Stimulated activated CD8-positive, alpha-beta memory T cell treated with anti-CD3 and anti-CD28 coated beads, Interleukin-2, amount 100 ng/mL, for 1 hour (primary cell): ENCODE measurements at places on chromosomes 3 and 15.

GRCh38 chr15:31159837-31160236 is 58.3 kb upstream of the TRPM1 start:
- no peak for DNase-seq

DNA sequence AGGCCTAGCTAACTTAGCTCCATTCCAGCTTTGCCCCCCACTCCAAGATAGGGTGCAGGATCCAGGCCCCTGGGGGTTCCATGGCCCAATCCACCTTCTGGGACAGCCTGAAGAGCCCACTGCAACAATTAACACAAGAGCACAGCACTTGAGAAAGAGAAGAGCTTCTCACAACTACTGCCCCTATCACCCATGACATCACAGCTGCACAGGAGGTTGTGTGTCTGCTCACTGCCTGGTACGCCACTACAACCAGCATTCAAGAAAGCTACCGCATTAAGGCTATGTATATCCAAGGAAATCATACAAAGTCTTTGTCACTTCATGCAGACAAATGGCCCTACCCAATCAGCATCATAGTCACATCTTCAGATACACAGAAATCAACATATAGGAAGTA is 62.0 kb downstream of the MYO5A start:
- DNase-seq: no peak

DNA sequence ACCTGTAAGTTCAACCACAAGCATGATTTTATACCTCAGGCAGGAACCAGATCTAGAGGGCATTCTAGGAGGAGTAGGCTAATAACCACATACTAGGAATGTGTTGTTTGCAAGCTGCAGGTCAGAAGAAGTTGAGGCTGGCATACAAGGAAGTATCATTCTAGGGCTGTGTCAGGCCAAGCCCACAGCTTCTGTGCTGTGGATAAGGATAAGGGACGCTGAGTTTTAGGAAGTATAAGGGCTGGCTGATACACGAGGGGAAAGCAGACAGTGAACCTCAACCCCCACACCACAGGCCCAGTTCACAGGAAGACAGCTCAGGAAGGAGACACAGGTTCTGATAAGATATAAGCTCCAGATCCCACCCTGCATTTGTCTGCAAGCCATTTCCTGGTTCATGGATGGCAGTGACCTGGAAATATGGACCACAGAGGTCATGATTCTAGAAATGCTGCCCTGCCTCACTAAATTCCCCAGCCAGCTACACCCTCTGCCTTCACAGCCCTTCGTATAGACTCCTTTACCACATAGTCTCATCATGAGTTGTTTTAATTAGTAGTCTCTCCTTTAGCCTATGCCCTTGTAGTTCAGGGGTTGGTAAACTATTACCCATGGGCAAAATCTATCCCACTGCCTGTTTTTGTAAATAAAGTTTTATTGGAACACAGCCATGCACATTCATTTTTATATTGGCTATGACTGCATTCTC is 260.7 kb downstream of the OPA1 start:
- no peak for DNase-seq

GRCh38 chr3:61657689-61658088 is 96.3 kb downstream of the PTPRG start:
- DNase-seq: no peak

GRCh38 chr3:148975696-148976095 is 15.6 kb upstream of the GYG1 start:
- no peak for DNase-seq

DNA sequence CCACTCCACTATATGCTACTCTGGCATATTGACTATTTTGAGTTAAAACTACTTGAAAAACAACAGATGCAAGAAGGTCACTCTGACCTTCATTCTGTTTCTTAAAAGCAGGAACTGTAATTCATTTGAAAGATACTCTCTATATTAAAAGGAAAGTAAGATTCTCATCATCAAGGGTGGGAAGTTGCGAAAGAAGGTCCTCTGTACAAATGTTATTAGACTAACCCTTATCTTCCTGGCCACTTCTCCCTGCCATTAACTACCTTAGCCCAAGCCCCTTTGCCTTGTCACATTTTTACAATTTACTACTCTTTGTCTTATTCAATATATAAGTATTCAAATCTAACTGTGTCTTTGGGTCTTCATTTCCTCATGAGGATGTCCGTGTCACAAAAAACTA is 16.1 kb downstream of the SIDT1 start:
- no peak for DNase-seq

GRCh38 chr15:31799715-31800321 is 230.5 kb upstream of the CHRNA7 start:
- no peak for DNase-seq

GRCh38 chr3:127835993-127836882 is 13.9 kb upstream of the MGLL start:
- no peak for DNase-seq

DNA sequence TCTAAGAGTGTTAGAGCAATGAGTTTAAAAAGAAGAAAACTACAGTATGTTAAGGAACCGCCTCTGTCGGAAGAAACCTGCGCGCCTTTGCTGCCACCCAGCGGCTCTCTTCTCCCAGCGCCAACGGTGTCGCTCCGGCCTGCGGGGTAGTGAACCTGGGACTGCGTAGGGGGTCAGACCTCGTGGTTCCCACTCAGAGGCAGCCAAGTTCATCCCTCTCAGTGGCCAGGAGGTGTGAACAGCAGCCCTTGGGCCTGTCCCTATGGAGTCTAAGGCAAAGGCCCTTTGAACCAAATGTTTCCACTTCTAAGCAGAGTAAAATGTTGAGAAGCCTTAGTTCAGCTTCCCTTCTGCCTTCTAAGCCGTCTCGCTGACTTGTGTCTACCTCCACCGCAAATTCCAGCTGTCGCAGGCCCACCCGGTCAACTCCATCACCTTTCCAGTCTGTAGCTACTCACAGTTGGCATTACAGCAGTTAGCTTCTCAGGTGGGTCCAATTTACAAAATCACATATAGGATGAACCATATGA is 980 bp upstream of the RAB27A start:
- DNase-seq: peak; percentile 69

GRCh38 chr3:57755368-57755675 is 787 bp upstream of the SLMAP start:
- no peak for DNase-seq

- DNase-seq: no peak
These were observed 2.6 kb downstream of the FAM43A start for GRCh38 chr3:194688200-194688740.

- no peak for DNase-seq
These were observed 211.2 kb downstream of the FOXP1 start for GRCh38 chr3:71372241-71372768.

DNA sequence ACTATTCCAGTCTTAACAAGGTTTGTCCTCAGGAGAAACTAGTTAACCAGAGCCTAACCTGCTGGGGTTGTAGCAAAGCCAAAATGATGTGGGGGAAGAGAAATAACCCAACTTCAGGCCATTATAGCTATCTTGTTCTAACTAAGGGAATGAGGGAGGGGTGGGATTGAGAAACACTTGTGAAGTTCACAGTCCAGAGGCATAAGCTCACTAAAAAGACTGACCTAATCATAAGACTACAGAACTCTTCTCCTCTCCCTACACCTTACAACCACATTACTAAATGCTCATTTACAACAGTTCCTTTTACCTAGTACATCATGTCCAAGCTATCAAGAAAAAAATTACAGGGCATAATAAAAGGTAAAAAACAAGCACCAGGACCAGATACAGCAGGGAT is 52.8 kb downstream of the UBE3A start:
- DNase-seq: no peak

- no peak for DNase-seq
These were observed 27.0 kb downstream of the ALDH1A2 start for GRCh38 chr15:58038426-58039078.

DNA sequence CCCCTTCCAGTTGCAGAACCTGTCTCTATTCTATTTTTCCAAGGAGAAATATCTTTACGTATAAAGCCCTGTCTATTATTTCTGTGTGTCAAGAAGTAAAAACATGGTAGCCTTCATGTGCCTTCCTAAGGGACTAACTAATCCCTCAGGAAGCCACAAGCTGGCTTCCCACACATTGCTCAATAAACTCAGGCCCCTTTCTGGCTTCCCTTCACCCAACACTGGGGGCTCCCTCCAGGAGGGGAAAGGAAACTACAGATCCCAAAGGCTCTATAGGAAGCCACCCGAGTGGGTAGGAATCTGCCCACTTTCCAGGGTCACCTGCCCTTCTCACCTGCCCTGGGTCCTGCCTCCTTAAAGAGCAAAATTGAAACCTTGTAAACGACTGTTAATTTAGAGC is 4.6 kb downstream of the TLE3 start:
- no peak for DNase-seq

- no peak for DNase-seq
These were observed 37.3 kb downstream of the DLG1 start for GRCh38 chr3:197261164-197261509.

DNA sequence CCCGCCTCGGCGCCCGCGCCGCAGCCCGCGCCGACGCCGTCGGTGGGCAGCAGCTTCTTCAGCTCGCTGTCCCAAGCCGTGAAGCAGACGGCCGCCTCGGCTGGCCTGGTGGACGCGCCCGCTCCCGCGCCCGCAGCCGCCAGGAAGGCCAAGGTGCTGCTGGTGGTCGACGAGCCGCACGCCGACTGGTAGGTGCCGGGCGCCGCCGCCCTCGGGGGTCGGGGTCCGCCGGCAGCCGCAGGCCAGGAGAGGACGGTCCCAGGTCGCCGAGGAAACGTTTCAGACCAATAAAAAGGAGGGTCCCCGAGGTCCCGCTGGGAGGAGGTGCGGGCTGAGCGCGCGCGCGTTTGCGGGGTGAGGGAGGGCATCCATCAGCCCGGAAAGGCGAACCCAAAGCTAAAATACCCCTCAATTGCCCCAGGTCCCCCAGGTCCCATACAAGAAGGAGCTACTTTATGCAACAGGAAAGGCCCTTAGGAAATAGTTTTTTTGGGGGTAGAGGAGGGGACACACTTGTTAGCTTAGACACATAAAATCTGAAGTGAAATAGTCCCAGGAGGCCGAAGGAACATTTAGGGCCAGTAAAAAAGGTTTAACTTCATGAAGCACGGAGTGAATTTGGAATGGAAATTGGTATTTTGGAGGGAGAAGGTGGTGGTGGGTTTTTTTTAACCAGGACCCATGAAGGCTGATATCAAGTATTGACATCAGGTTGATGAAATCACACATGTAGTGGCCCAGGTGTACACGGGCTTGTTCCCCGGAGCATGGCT is 739 bp downstream of the SYN2 start:
- no peak for DNase-seq

- DNase-seq: no peak
These were observed 3.8 kb downstream of the GREM1 start for GRCh38 chr15:32721596-32721995.

DNA sequence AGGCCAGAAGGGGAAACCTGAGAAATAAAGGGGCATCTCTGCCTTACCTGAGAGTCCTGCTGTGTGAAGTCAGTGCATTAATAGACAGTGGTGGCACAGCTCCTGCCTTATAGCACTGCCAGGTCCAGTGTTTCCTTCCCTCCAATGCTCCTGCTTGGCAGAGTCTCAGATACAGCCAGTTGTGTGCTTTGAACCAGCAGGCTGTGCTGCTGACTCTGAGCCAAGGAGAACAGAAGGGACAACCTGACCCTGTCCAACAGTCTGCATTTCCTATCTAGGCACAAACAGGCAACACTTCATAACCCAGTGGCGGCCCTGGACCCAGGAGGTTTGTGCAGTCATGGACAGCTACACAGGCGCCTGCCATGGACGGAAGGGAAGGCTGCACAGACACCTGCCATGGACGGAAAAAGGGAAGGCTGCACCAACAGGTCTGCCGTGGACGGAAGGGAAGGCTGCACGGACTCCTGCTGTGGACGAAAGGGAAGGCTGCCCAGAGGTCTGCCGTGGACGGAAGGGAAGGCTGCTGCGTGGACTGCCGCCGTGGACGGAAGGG is 33.9 kb upstream of the PLXNA1 start:
- DNase-seq: no peak

- DNase-seq: no peak
These were observed 8.6 kb downstream of the ISLR start for GRCh38 chr15:74182131-74182530.

DNA sequence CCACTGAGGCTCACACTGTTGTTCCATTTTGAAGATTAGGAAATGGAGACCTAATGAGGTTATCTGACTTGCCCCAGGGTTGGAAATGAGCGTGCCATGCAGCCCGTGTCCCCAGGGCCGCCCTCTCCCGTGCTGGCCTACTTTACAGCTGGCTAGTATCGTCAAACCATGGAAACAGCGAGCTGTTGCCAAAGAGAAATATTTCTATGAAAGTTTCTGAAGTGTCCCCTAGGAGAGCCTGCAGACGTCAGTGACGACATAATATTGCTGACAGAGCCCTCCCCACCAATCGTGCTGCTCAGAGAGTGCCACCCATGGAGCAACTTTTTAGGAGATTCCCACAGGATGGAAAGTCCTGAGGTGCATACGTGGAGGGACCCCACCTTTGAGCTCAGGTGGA is 11.2 kb upstream of the FAM174B start:
- no peak for DNase-seq

GRCh38 chr3:48528754-48529153 is 24.8 kb upstream of the SHISA5 start:
- DNase-seq: no peak

DNA sequence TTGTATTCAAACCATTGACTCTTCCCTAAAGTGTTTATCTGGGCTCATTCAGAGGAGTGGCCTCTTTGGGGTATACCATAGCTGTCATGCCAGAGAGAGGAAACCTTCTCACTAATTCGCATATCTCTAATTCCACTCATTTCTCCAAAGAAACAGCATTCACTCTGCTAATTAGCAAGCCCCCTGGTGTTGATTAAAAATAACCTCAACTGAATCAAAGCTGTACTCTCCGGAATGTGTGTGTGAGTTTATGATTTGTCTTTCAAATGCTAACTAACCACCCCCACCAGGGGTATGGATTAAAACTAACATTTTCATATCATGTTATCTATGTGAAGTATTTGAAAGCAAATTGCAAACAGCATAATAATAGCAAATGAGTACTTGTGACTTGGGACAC is 45.5 kb downstream of the PAQR5 start:
- no peak for DNase-seq

DNA sequence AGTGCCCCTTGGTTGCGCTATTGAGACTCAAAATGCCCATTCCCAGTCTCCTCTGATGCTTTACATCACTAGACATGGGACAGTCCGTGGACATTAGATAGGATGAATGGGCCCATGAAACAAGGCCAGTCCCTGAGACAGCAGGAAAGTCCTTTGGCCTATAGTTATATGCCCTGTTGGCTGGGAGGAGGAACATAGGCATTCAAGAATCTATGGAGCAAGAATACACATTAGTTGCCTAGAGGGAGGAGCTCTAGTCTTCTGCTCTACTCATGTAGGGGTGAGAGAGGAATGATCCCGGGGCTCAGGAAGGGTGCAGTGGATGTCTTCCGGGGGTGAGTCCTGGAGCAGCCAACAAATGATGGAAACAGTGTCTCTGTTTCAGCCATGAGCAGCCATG is 58.0 kb upstream of the LRTM1 start:
- DNase-seq: no peak
